ENCODE measurements at places on chromosomes 16 and 17.

GRCh38 chr16:11194913-11195312, 61.1 kb downstream of the SOCS1 start:
- DNase-seq = no peak

GRCh38 chr17:55344514-55344997, 77.1 kb downstream of the MMD start:
- no peak for DNase-seq

GRCh38 chr17:80011989-80012555, 23.6 kb downstream of the TBC1D16 start:
- no peak for DNase-seq

- DNase-seq = no peak
Measured at GRCh38 chr17:13025687-13026086, 7.9 kb upstream of the ELAC2 start.

- peak; percentile 68 for DNase-seq
Measured at GRCh38 chr16:30786936-30787612, at the start of gene ZNF629. ZNF629 (minus strand) TSS chr16:30787205; CDS start chr16:30784482, 2,723 bp downstream.

DNA sequence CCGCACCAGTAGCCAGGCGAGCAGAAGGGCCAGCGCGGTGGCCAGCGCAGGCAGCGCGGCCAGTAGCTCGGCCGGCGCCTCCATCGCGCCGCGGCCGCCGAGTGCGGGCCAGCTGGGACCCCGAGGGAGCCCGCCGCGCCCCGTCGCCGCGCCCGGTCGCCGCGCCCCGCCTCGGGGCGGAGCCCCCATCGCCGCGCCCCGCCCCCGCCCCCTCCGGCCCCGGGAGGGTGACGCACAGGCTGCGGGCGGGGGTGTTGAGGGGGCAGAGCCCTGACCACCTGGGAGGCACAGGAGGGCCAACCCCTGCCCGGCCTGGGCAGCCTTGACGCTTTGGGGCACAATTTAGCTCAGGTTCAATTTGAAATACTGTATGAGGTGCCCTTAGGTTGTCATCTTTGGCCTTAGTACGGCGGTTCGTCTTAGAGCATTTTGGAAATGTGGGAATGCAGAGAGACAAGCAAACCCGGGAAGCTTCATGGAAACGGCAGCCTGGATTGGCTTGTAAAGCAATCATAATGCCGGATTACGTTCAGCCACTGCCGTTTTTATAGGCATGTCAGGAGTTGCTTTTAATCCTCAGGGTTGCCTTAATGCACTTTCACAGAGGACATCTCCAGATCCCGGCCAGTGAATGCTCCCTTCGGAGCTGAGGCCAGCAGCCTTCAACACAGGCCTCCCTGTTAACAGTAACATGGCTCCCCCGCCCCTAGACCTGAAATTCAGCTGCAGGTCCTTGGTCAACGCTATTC, at the start of gene MXRA7:
TSS of gene MXRA7 (minus strand) at position 103 of the 749 bp plus-strand sequence. CDS start at position 84, 19 bp downstream.
- DNase-seq = peak; percentile 50

DNA sequence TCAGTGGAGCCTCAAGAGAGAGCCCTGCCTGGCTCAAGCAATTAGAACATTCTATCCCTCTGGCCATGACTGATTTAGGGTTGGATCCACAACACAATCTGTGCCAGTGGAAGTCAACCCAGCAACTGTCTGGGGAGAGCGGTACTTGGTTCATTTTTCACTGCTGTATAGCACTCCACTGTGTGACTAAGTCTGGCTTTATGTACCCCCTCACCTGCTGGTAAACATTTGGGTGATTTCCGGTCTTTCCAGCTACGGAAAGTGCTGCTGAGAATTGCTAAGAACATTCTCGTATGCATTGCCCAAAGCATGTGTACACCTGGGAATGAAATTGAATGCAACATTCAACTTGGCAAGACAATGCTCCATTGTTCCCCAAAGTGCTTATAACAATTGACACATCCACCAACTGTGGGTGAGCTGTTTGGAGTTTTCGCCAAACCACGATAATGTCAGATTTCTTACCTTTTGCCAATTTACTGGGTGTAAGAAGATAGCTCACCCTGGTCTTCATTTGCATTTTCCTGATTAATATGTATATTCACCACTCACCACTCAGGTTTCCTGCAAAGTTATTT, 63.5 kb upstream of the MED9 start:
- no peak for DNase-seq

DNA sequence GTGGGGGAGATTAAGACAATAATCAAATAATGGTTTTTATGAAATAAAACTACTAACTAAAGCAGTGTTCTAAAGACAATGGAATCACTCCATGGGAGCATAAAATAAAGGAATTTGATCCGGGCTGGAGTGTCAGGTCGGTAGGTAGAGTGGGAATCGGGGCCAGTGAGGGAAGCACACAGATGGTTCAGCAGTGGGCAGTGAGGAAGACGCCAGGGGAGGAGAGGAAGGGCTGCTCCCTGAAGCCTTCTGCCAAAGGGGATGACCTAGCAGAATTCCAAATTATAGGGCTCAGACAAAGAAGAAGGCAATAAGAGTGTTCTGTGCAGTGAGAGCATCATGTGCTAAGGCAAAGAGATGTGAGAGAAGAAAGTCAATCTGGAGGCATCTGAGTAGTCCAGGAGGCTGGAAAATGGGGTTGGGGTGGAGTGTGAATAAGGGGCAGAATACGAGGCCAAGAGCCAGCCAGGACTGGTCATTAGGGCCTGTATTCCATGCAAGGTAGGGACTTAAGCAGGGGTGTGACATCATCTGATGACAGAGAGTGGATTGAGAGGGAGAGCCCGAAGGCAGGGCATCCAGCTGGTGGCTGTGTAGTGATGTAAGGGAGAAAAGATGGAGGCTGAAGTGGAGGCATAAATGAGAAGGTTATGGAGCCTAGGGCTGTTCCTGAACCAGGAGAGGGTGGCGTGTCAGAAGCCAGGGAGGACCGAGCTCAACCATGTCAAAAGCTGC, 137.6 kb downstream of the COPRS start:
- DNase-seq = no peak

DNA sequence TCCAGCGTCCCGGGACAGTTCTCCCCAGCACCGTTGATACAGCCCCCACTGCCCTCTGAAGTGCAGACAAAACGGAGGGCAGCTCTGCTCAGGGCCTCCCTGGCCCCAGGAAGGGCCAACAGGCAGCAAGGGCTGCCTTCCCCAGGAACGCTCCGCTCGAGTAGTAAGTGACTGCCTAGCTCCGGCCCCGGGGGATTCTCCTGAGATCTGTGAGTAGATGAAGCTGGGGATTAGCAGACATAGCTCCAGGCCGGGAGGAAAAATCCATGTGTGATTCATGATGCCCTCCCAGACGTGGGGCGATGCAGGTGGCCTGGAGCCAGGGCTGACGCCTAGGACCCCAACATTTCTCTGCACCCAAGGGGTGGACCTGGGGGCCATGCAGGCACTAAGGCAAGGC, 85.3 kb downstream of the ENGASE start:
- no peak for DNase-seq

DNA sequence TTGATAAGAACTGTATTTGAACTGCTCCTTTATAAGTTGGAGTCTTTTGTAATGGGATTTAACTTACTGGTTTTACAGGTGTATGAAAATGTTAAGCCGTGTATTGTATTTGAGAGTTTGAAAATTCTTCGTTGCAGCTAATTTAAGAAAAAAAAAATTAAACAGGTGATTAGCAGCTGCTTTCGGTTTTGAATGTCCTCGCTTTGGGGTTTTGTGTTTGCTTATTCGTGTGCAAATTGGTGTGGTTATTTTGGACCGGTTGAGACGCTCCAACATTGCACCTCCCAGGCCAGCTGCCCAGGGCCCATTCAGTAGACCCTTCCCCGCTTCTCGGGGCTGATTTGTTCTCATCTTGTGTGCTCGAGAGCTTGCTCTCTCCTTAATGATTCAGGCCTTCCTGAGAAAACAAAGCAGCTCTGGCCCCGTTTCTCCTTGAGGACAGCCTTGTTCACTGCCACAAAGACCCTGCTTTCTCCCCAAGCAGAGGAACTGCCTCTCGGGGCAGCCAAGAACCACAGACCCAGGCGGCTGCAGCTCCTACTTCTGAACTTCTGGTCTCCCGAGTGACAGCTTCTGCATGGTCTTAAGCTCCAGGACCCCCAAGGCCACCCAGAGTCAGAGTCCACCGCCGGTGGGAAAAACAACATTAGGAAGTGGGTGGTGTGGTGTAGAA, 100.5 kb downstream of the MSI2 start:
- DNase-seq = no peak

DNA sequence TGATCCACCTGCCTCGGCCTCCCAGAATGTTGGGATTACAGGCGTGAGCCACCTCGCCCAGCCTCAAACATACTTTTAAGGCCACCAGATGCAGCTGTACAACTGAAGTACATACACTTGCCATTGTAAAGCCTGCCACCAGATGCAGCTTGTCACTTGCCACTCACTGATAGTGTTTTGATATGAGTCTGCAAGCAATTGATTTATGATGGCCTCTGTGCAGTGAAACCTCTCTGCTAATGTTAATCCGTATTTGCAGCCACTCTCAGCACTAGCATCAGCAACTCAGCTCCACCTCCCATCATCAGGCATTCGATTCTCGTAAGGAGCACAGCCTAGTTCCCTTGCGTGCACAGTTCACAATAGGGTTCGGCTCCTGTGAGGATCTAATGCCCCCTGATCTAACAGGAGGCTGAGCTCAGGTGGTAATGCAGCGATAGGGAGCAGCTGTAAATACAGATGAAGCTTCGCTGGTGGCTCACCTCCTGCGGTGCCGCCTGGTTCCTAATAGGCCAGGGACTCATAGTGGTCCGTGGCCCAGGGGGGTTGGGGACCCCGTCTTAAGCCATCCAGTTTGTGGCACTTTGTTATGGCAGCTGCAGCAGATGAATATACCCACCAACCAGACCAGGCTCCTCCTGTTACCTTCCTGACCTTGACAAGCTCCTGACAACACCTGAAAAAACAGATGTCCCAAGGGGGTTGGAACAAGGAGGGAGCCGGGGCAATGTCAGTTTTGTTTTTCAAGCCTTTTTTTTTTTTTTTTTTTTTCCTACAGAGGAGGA, 1.3 kb upstream of the HERPUD1 start:
- DNase-seq = no peak

DNA sequence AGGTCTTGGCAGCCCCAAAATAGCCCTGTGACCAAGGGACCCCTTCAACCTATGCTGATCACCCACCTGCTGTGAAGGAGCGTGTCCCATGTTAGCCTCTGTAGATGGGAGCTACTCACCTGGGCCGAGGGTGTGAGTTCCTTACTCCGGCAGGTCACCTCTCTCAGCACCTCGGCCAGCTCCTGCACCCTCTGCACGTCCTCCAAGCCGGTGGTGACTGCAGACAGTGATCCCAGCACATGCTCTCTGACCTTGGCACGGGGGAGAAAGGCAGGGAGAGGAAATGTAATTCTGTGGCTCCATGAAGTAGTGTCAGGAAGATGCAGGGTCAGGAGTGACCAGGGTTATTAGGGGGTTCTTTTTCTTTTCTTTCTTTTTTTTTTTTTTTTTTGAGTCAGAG, 67.7 kb upstream of the BCO1 start:
- DNase-seq = no peak

DNA sequence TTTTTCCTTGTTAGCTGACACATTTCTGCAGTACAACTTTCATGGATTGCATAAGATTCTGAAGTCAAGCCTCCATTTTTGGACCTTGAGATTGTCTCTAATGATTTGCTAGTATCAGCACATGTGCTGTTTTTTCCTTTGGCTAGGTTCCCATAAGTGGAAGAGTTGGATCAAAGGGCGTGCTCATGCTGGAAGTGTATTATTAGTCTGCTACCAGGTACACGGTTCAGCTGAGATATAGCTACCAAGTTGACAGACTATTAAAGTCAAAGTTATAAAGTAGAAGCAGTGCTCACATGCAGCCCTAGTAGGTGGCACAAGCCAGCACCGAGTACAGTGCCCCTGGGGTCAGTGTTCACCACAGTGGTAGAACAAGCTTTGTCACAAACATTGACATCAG, 3.2 kb downstream of the FAHD1 start:
- no peak for DNase-seq

- peak; percentile 75 for DNase-seq
Measured at GRCh38 chr16:82031116-82032084, 3.7 kb upstream of the HSD17B2 start.

GRCh38 chr16:76614269-76614668, 337.1 kb downstream of the CNTNAP4 start:
- DNase-seq = no peak

DNA sequence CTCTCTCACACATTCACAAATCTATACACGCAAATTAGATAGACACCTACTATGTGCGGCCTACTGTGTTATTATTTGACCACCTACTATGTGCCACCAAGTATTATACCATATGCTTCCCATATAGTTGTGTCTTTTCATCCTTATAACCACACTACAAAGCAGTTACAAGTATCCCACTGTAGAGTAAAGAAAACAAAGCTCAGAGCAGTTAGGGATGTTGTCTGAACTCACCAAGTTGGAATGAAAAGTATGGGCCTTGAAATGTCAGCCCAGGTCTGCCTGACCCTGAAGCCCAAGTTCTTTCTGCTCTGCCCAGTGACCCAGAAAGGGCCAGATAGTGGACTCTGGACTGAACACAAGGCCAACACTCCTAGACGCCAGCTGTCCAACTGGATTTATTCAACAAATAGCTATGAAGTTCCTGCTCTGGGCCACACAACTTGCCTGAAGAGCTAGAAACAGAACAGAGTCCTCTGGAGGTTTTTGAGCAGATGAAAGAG, 8.5 kb downstream of the KRT37 start:
- DNase-seq = peak; percentile 88

- no peak for DNase-seq
Measured at GRCh38 chr17:9499041-9499440, 76.6 kb downstream of the STX8 start.

DNA sequence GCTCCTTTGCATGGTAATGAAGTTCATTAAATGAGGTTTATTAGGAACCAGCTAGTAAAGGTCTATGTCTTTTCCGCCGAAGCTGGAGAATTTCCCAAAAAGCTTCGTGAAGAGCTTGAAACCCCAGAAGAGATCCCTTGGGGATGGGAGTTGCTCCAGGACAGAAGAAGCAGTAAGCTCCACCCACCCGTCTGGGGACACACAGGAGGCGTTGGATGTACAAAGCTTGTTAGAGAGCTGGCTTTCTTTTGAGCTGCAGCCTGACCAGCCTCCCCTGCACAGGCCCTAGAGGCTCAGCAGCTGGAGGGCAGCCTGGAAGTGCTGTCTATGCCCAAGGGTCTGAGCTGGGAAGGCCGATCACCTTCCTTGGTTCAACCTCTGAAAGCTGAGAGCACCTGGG, 147.4 kb upstream of the SDK2 start:
- no peak for DNase-seq

- DNase-seq = peak; percentile 35
Measured at GRCh38 chr17:60526726-60527125, 684 bp upstream of the APPBP2 start.

DNA sequence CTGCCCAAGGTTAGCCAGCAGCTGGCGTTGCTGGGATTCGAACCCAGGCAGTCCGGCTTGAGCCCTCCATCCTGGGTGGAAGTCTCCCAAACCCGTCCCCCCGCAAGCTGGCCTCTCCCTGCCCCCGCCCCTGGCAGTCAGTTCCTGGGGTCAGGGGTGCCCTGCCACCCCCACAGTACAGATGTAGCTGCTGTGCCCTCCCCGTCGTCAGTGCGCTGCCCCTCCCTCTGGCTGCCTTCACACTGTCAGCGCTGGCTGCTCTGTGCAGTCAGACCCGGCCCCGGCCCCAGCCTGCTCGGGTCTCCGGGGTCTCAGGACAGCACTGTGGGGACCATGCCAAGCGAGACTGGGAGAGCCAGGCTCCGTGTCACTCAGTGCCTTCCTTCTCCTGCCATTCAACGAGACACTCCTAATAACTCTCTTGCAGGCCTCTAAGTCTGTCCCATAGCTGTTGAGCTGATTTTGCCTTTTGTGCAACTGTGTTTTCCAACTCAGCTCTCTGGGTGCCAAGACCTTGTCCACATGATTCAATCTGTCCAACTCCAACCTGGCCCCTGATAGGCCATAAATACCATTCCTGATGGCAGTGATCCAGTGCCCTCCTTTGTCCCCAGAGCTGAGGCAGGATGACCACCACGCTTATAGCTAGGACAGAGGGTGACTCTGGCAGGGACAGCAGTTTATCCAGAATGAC, 55.5 kb upstream of the IL34 start:
- DNase-seq = no peak
